ENCODE measurements at places on chromosomes 6 and 20.

DNA sequence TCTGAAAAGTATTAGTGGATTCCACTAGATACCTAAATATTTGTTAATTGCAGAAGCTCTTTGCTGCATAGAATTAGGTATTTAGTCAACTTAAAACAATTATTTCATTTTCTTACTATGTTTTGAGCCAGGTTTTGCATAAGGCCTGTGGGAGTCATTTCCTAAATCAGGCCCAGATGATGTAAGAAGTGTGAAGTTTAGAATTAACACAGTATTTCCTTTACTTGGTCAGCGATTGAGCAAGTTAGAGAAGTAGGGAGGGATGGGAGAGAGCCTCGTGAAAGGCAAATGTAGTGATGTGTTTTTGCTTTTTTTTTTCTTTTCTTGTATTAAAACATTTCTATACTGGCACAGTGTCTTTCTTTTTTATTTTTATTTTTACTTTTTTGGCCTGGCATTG is 711.1 kb downstream of the HDGFL1 start:
- DNase-seq = no peak

DNA sequence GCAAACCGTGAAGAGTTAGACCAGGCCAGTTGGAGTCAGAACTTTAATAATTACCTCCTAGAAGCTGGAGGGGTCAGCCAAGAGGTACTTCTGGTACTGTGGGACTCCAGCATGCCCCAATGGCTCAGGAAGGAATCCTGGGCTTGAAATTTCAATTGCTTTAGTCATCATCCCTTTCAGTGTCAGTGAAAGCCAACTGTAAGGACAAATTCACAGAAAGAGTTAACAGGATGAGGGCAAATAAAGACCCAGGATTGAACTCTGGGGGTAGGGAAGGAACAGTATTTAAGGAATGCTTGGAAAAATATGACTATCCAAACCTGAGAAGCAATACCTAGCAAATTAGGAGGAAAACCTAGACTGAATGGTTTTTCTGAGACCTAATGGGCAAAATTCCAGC is 735.1 kb upstream of the MARCKS start:
- DNase-seq = no peak

- DNase-seq = no peak
Observed at GRCh38 chr6:53728570-53729194, 63.1 kb upstream of the KLHL31 start.

DNA sequence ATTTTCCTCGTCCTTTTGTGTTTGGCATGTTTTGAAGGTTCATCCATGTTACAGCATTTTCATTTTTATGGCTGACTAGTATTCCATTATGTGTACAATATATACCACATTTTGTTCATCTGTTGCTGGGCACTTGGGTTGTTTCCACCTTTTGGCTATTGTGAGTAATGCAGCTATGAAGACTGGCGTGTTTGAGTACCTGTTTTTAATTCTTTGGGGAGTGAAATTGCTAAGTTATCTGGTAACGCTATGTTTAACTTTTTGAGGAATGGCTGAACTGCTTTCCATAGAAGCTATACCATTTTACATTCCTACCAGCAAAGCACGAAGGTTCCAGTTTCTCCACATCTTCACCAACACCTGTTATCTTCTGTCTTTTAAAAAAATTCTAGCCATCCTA is 37.0 kb upstream of the MYL9 start:
- DNase-seq = no peak

DNA sequence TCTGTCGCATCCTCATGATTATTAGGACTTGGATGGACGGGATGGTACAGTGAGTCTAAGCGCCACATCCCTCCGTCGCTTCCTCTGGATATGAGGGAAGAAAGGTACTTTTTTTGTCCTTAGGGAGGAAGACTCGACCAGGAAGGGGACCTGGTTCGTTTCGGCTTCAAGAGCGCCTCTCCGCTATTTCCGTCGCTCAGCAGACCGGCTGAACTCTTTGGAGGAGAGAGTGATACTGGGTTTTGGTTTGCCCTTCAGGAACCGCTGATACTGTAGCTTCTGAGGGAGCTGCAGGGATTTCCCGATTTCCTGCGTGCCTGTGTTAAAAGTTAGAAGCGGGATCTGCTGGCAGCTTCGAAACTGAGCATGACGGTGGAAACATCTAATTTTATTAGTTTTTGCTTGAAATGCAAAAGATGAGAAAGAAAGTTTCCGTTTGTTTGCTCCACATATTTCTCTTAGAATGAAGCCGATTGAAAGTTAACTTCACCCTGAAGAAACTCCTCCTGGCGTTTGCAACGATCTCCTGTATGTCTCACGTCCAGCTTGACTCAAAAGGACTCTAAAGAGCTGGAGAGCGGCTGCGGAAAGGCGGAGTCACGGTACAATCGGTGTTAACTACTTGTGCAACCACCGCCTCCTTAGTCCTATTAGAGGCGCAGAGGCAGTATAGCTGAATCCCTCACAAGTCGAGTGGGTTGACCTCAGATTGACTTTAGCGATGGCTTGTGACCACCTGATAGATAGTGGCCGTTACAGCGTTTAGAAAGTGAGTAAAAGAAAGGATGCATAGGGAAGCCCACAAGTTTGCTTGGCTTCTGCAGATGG is 129.4 kb downstream of the TRIM27 start:
- DNase-seq = no peak

DNA sequence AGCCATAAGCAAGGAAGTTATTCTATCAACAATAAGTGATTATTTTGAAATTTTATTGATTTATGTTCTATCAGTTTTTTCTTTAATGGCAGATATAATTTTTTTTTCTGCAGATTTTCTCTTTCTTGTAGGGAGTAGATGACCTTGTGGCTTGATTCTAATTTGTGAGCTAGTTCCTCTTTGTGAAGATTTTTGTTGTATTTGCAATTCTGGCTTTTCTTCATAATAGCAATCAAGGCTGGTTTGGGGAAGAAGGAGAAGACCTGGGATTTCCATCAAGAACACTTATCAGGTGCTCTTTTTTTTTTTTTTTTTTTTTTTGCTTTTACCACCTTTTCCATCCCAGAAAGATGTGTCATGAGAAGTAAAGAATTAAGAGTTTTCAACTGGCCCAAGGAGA is 324.2 kb upstream of the MAN1A1 start:
- DNase-seq = no peak

DNA sequence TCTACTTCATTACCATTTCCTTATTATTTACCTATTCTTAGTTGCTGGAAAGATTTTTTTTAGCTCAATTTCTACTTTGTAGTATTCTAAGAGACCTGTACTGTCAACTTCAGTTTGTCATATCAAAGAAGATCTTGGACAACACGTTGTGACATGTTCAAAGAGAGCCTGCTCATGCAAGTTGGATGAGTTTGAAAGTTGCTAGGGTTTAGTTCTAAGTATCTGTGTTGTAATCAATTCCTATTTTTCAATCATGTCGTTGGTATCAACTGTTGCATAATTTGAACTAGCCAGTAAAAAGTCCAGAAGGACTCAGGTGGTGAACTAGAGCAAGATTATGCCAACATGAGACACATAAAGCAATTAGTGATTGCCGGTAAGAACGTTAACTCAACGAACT is 30.2 kb downstream of the PKIB start:
- DNase-seq = no peak
